ENCODE measurements at places on chromosomes 7 and 10.

DNA sequence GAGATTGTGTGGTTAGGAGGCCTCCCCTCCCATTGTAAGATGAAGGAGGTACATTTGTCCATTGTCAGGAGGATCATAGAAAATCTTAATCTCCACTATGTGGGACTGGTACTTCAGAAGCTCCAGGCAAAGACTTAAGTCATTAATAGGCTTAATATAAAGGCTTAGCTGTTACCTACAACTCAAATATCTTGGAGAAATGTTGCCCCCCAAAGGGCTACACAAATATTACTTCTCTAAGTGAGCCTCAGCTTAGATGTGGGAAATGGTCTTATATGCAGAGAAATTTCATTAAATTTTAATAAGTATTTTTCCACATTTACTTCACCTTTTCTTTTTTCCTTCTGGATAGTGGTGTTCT is 27.2 kb downstream of the TAS2R41 start:
- DNase-seq = no peak

- no peak for DNase-seq
Observed at GRCh38 chr10:12351447-12351846, 2.1 kb downstream of the CAMK1D start.

DNA sequence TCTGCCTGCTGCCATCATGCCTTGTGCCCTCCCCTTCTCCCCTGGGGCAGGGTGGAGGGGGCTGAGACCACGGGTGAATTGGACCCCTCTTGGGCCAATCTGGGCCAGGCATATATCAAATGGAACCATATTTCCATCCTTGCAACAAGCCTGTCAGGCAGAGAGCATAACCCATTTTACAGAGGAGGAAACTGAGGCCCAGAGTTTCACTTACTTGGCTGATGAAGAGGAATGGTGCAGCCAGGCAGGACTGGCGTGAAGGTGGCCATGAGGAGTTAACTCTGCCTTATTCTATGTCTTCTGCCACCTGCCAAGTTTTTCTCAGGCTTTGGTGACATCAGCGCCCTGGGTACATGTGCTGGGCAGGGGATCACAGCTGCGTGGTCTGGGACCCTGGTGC is 155.5 kb upstream of the PCBD1 start:
- no peak for DNase-seq

GRCh38 chr10:24503461-24504320 is 220.0 kb downstream of the ARHGAP21 start:
- DNase-seq = no peak

GRCh38 chr10:71370031-71370430 is 26.7 kb upstream of the CDH23 start:
- no peak for DNase-seq

- no peak for DNase-seq
Observed at GRCh38 chr10:79007018-79007417, 61.7 kb upstream of the ZMIZ1 start.

DNA sequence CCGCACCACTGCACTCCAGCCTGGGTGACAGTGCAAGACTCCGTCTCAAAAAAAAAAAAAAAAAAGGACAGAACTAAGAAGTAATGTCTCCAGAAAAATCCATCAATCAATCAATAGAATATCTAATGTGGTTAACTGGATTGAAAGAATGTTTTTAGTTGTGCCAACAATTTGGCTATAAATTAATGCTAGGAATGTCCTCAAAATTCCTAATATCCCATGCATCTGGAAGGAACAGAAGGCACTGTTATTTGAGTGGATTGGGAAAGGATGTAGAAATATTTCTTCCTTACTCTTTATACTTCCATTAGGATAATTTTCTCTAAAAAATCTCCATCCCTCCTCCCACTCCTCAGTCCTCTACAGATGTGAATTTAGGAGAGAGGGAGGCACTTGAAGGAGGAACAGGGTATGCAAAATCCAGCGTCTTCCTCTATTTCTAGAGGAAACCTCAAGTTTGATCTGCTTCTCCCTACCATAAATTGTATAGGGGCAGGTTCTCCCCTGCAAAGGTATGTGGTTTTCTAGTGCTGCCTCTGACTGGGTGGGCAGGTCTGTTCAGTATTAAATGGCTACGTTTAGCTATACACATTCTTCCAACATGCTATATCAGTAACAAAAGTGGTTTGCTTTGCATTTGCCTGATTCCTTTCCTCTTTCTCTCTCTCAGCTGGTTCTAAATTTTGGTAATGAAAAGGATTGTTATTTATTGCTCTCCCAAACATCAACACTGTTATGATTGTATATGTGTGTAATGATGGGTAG is 54.1 kb downstream of the RNLS start:
- DNase-seq = no peak

- DNase-seq = no peak
Observed at GRCh38 chr10:114176511-114176910, 2.5 kb upstream of the CCDC186 start.
